ENCODE measurements at places on chromosomes 16 and 17.
A peak's percentile ranks its signal among the peaks of the same experiment; 100 is the strongest.

GRCh38 chr16:84207879-84208278, 16.9 kb downstream of the ADAD2 start:
- peak; percentile 69 for DNase-seq

DNA sequence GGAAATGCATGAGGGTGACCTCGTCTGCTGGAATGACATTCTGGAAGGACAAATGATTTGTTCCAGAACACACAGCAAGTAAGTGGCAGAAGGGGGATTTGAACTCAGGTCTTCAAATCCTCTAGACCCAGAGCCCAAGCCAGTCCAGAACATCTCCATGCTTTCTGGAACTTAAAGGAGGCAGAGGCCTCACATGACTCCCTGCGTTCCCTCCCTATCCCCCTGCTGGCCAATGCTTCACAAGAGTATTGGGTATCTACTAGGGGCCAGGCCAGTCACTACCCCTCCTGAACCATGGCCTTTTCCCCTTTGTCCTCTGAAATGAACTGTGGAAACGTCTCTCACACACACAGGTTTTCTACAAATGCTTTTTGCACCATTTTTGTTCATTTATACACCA, 7.6 kb upstream of the BEAN1 start:
- no peak for DNase-seq

DNA sequence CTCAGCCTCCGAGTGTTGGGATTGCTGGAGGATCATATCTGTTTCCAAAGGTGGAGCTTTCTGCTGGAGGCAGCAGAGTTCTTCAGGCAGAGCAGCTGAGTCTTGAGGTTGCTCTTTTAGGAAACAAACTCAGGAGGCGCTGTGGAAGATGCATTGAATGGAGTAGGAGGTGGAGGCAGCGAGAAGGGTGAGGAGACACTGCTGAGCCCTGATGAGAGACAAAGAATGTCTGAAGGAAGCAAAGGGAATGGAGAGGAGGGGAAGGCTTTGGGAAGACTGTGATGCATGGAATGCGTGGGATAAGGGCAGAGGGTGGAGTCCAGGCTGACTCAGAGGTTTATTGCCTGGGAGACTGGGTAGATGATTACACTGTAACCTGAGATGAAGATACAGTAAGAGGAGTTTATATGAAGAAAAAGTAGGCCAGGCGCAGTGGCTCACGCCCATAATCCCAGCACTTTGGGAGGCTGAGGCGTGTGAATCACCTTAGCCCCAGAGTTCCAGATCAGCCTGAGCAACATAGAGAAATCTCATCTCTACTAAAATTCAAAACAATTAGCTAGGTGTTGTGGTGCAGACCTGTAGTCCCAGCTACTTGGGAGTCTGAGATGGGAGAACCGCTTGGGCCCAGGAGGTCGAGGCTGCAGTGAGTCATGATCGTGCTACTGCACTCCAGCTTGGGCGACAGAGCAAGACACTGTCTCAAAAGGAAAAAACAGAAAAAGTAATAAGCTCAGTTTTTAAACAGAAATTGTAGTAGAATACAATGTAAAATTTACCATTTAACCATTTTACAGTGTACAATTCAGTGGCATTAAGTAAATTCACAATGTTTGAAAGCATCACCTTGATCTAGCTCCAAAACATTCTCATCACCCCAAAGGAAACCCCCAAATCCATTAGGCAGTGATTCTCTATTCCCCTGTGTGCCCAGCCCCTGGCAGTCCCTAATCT, 17.8 kb upstream of the TMEM219 start:
- DNase-seq, result peak; percentile 57

DNA sequence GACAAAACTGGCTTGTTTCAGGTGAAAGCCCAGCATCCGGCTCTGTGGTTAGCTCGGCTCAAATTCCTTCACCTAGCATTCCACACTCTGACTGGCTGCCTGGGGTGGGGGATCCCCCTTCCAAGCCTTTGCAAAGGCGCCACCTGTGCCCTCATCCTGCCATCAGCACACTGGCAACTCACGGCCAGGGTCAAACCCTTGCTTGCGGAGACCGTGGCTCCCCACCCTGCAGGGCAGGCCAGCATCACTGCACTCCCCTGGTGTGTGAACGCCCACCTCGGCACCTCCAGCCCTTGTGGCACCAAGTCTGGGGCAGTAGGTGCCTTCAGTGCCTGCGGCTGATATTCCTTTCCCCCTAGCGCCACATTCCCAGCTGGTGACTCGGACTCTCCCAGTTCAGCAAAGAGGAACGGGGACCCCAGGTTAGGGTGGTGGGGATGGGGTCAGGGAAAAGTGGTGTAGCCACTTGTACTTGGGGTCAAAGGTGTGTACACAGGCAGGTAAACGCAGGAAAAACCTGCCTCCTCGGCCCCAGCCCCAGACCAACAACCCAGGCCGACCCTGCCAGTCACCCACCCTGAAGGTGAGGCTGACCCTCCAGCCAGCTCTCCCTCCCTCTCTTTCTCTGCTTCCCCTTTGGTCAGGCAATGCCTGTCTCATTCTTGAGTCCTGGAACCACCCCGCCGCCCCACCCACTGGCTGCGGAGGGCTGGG, 1.1 kb downstream of the FLII start:
- no peak for DNase-seq

GRCh38 chr17:74730491-74731346, 6.3 kb upstream of the RAB37 start:
- DNase-seq, result no peak

DNA sequence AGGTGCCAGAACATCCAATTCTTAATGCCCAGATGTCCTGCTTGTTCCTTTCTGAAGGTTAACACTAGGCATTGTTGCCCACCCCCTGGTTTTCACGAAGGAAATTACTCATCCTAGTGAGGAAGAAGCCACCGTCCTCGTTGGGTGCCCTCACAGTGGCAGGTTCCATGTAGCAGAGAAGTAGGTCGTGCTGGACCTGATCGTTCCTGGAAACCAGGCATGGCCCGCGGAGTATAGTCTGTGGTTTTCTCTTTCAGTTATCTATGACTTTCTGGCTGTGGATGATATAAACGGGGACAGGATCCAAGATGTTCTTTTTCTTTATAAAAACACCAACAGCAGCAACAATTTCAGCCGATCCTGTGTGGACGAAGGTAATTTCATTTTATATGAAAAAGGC, 16.5 kb downstream of the RGS11 start:
- no peak for DNase-seq

GRCh38 chr16:85083051-85083639, 29.1 kb downstream of the CIBAR2 start:
- no peak for DNase-seq

GRCh38 chr16:85041219-85042166, 13.9 kb downstream of the KIAA0513 start:
- peak; percentile 85 for DNase-seq

- DNase-seq, result peak; percentile 70
These were observed at the start of gene KAT2A for GRCh38 chr17:42120770-42121769. KAT2A (minus strand) TSS chr17:42121367; CDS start chr17:42121304, 63 bp downstream.

- no peak for DNase-seq
These were observed 677 bp downstream of the P2RX1 start for GRCh38 chr17:3915581-3915994.

DNA sequence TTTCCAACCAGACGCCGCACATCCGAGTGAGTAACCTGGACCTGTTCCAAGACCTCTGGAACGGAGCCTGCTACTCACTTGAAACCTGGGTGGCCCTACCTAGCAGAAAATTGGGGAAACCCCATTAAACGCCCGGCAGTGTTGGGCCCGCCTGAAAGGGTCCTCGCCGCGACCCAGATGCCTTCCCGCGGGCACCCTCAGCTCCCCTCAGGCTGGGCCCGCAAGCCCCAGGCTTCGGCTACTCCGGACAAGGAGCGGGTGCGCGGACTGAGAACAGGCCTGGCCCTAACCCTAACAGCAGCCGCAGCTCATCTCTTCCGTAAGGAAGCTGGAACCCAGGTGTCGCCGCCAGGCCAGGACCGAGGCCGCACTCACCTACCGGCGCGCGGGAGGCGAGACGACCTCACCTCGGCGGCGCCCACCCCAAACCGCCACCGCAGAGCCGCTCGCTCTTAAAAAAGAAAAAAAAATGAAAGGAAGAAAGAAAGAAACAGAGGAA, 344 bp downstream of the PSME3IP1 start:
- no peak for DNase-seq

- no peak for DNase-seq
These were observed 16.7 kb downstream of the RFWD3 start for GRCh38 chr16:74649839-74650504.

DNA sequence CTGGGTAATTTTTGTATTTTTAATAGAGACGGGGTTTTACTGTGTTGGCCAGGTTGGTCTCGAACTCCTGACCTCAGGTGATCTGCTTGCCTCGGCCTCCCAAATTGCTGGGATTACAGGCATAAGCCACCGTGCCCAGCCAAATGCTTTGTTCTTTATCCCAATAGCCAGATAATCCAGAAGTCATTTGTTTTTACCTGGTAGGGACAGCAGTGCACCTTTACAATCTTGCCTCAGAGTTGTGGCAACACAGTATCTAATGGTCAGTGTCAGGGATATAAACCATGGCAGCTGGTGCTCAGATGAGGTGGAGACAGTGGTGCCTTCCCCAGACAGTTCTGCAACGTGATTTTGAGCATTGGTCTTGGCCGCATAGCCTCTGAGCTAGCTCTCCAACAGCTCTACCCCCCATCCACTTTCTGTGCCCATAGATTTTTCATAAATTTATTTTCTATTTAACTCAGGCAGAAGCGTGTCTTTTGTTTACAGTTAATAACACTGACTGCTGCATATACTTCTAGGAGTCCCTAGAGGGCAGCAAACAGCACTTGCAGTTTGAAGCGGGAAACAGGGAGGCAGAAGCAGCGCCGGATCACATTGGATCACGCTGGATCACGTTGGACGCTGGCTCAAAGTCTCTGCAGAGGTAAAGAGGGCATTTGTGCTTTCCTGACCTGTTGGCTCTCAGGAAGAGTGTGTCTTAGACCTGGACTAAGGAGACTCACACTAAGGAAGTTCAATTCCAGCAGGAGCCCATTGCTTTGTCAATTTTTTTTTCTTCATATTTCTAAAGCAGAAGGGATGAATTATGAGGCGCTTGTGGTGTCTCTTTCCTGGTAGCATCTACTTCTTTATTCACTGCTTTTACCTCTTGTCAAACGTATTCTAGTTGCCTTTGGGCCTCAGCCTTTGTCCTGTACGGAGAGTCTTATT, 5.1 kb upstream of the GGT6 start:
- peak; percentile 80 for DNase-seq

- no peak for DNase-seq
These were observed 17.4 kb downstream of the NF1 start for GRCh38 chr17:31112001-31112661.

DNA sequence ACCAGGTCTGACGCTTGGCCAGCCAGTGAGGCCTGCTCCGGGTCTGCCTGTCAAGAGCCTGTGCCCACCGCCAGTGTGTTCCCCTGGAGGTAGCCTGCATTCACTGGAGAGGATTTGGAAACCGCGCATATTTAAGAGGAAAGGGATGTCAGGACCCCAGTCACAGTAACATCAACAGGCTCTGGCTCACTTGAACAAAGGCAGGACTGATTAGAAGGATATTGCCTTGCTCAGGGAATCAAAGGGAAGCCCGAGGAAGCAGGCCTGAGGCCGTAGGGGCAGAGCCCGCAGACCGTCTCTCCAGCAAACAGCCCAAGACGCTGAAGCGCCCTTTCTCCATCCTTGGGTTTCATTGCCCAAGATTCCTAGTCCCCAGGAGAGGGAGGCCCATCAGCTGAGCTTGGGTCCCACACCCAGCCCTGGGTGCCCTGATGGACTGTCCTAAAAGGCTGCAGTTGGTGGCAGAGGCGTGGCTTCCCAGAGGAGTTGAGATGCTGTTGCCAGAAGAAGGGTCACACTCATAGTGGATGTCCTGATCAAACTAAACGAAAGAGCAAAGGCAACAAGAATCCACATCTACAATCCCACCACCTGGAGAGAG, 23.2 kb downstream of the NT5M start:
- no peak for DNase-seq

DNA sequence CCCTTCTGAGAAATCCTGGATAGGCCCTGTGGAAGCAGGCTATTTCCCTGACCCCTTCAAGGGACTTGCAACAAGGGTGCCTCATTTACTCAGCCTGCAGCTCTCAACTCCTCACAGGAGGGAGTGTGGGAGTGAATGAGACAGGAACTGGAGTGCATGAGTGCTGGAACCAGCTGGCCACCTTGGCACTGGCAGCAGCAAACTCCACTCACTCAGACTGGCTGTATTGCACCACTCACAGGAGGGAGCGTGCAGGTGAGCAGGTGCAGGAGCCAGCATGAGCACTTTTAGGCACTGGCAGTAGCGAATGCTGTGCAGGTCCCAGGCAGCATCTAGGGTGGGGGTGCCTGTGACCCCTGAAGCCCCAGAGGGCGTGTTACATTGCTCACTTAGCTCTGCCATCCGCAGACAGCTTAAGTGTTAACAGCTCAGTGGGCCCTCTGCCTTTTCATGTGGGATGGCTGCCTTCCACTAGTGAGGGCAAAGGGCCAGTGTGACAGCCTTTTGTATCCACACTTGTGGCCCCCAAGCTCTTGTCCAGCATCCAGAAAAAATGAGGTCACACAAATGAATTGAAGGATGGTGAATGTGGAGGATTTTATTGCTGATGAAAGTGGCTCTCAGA, 11.0 kb upstream of the ZNHIT3 start:
- peak; percentile 24 for DNase-seq

GRCh38 chr17:73140566-73140965, 24.2 kb upstream of the SSTR2 start:
- peak; percentile 96 for DNase-seq

- no peak for DNase-seq
These were observed 41.5 kb downstream of the TK2 start for GRCh38 chr16:66508248-66508913.

- no peak for DNase-seq
These were observed 3.2 kb downstream of the ADORA2B start for GRCh38 chr17:15947976-15948752.

DNA sequence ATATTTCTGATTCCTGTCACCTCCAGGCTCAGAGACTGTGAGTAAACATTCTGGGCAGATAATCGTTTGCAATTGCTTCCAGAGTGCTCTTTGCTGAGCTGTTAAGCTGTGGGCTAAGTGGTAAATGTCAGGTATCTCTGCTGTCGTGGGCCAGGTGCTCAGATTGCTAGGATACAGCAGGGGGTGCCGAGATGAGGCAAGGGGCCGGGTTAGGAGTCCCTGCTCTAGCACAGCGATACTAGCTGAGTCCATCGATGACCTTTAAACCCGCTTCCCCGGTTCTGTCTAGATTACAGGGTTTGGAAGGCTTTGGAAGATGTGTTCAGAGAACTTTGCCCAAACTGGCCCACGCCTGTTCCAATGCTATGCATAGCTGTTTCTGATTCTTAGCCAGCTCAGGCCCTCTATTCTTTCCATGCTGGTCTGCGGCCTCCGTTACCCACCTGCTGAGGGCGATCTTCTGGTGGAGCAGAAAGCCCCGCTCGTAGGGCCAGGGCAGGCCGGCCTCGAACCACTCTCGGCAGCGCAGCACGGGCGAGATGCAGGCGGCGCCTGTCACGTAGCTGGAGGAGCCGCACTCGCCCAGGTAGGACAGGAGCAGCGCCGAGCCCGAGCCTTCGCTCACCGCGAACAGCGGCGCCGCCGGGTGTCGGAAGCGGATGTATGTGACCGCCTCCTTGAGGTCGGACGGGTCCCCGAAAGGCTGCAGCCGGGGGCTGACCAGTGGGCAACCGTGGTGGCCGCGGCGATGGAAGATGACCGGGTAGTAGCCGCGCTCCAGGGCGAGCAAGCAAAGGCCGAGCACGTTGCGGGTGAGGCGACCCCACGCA, 979 bp downstream of the ABHD15 start:
- DNase-seq, result peak; percentile 57
